Kidney (tissue), 22 donors: ENCODE measurements at places on chromosomes 2 and 18.
A peak's percentile ranks its signal among the peaks of the same experiment; 100 is the strongest.

- H3K4me3 ChIP-seq, result no peak overlapping the region
- H3K27me3 ChIP-seq, result no peaks in the 10 kb centered on the region
- no peaks in the 10 kb centered on the region for H3K4me1 ChIP-seq
- no peak for DNase-seq
Observed at GRCh38 chr2:232586943-232587505, 36.5 kb downstream of the EIF4E2 start.

GRCh38 chr2:54962511-54962910, 87.7 kb downstream of the RTN4 start:
- H3K27ac ChIP-seq, result no peak overlapping the region
- H3K36me3 ChIP-seq, result no peaks in the 10 kb centered on the region
- no peaks in the 10 kb centered on the region for H3K27me3 ChIP-seq
- no peak overlapping the region for H3K4me3 ChIP-seq
- no peak for DNase-seq
- H3K4me1 ChIP-seq, result no peaks in the 10 kb centered on the region

- no peaks in the 10 kb centered on the region for H3K36me3 ChIP-seq
- DNase-seq, result peak; percentile 24
- H3K4me3 ChIP-seq, result no peak overlapping the region
- H3K27me3 ChIP-seq, result no peaks in the 10 kb centered on the region
- H3K4me1 ChIP-seq, result no peaks in the 10 kb centered on the region
Observed at GRCh38 chr2:139925903-139926302, 1145.7 kb upstream of the NXPH2 start.

DNA sequence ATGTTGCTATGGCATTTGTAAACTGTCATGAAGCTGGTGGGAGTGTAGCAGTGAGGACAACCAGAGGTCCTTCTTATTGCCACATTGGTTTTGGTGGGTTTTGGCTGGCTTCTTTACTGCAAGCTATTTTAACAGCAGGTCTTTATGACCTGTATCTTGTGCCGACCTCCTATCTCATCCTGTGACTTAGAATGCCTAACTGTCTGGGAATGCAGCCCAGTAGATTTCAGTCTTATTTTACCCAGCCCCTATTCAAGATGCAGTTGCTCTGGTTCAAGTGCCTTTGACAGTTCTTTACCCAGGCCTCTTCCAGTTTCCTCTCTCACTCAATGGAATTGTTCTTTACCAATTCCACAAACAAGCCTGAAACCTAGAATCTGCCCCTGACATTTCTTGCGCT, 145.1 kb downstream of the KCNE4 start:
- H3K4me3 ChIP-seq, result no peak overlapping the region
- H3K4me1 ChIP-seq, result no peaks in the 10 kb centered on the region
- no peaks in the 10 kb centered on the region for H3K27me3 ChIP-seq
- DNase-seq, result no peak
- no peak overlapping the region for H3K27ac ChIP-seq

- H3K27ac ChIP-seq, result no peak overlapping the region
- no peak overlapping the region for H3K4me3 ChIP-seq
- no peaks in the 10 kb centered on the region for H3K27me3 ChIP-seq
- no peak for DNase-seq
- H3K4me1 ChIP-seq, result peaks cover 6% of the 10 kb centered on the region
Observed at GRCh38 chr2:46194856-46195255, 102.4 kb upstream of the EPAS1 start.

- H3K36me3 ChIP-seq, result no peaks in the 10 kb centered on the region
- H3K4me3 ChIP-seq, result no peak overlapping the region
- DNase-seq, result no peak
- no peak overlapping the region for H3K27ac ChIP-seq
- no peaks in the 10 kb centered on the region for H3K4me1 ChIP-seq
Observed at GRCh38 chr2:54768772-54769428, 45.4 kb downstream of the EML6 start.

DNA sequence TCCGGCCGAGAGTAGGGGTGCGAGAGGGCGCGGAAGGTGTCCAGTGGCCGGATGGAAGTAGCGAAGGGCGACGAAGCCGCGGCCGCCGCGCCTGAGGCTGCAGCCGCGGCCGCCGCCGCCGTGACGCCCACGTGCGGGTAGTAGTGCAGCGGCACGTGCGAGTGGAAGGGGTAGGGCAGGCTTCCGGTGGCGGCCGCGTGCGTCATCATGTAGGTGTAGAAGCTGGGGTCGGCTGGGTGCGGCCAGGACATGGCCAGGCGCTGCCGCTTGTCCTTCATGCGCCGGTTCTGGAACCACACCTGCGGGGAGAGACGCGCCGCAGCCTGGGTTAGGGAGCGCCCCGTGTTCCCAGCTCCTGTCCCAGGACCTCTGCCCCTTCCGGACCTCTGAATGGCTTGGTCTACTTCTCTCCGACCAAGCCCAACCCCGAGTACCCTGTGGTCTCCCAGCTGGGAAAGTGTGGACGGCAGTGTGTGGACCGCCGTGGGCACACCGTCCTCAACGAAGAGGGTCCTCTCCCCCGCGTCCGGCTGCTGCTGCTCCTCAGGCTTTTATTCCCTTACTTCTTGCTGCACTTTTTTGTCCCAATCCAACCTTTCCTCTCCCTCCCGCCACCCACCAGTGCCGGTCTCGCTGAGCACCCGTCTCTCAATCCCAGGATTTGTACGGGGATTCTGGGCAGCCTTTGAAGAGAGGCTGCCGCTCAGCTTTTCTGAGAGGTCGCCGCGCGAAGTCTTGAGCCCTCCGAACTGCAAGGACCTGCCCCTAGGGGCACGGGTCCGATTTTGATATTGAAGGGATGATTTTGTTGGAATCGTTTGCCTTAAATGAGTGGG, 3.0 kb downstream of the EVX2 start:
- H3K4me1 ChIP-seq, result no peaks in the 10 kb centered on the region
- H3K36me3 ChIP-seq, result no peaks in the 10 kb centered on the region
- H3K27ac ChIP-seq, result no peak overlapping the region
- peak; percentile 54 for DNase-seq
- H3K4me3 ChIP-seq, result no peak overlapping the region

DNA sequence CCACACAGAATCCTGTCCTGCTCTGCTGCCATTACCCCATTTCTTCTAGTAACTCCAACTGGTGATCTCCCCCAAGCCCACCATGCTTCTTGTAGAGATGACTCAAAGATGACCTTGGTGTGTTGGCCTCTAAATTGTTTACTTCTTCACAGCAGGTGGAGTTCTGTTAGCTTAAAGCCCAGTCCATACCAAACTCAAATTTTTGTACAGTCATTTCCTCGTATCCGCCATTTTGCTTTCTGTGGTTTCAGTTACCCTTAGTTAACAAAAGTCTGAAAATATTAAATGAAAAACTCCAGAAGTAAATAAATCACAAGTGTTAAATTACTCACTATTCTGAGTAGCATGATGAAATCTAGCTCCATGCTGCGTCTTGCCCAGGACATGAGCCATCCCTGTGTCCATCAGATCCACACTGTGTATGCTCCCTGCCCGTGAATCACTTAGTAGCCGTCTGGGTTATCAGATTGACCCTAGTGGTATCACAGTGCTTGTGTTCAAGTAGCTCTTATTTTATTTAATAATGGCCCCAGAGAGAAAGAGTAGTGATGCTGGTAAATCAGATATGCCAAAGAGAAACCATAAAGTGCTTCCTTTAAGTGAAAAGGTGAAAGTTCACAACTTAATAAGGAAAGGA, 133.3 kb upstream of the NOL4 start:
- H3K4me3 ChIP-seq, result no peak overlapping the region
- H3K36me3 ChIP-seq, result no peaks in the 10 kb centered on the region
- H3K4me1 ChIP-seq, result no peaks in the 10 kb centered on the region
- H3K27me3 ChIP-seq, result no peaks in the 10 kb centered on the region
